PC-9 (cell line): ENCODE measurements at places on chromosomes 7 and 10. TPM values are rescaled to one million over a fixed set of nuclear protein-coding genes. Genes with fewer than 3 reads are reported as not detected.

DNA sequence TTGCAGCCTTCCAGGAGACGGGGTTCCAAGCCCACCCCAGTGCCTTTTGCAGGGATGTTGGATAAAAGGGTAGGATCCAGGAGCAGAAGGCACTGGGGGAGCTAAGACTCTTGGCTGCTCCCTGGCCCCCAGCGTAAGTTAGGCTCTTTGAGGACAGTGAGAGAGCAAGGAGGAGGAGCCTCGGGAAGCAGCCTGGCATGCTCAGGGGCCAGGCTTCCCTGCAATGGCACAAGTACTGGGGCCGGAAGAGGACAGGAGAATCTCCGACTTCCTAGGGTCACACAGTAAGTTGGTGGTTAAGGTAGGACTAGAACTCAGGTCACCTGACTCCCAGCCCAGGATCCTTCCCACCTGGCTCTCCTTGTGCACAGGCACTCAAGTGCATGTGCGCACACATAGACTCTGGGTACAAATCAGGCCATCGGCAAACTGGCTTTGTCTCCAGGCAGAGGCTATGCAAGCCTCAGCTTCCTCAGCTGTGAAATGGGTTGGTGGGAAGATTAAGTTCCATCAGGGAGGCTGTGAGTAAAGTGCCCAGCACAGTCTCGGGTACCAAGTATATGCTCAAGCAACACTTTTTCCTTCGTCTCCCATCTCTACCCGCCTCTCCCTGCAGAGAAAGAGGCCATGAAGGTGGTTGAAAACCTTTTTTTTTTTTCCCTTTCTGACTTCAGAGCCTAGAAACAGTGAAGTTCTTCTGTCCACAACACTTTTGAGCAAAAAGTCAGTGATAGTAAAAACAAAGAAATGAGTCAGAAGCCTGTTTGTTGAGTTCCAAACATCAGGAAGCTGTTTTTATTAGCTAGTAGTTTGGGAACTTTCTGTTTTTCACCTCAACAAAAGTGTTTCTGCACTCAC is 79.1 kb downstream of the NEURL1 start:
- DNase-seq = no peak
- H3K4me3 ChIP-seq = no peak overlapping the region
- H3K27me3 ChIP-seq = no peaks in the 10 kb centered on the region
- H3K4me1 ChIP-seq = peaks cover 7% of the 10 kb centered on the region

DNA sequence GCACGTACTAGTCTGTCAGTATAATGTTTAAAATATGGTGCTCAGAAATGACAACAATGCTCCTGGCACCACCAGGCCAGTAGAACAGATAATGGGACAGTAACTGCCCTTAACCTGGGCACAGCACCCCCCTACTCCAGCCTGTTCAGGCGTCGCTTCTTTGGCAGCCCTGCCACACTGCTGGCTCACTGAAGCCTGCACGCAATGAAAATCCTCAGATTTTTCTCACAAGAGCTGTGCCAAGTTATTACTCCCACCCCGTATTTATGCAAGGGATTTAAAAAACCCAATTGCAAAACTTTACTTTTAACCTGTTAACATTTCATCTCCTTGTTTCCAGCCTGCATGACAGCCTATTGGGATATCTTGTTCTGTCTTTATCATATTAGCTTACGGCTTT is 56.6 kb upstream of the LAMB1 start:
- no peaks in the 10 kb centered on the region for H3K27me3 ChIP-seq
- H3K4me1 ChIP-seq = peaks cover 4% of the 10 kb centered on the region; the same call in 1 of the 2 replicates
- no peaks in the 10 kb centered on the region for H3K36me3 ChIP-seq
- no peak overlapping the region for H3K27ac ChIP-seq
- no peak overlapping the region for H3K4me3 ChIP-seq

The TLX1 gene
- total RNA-seq = not detected in 2 replicates

The HTR7 gene
- 0.52 and 0.55 TPM in 2 replicates for total RNA-seq

The LMOD2 gene
- not detected in 2 replicates for total RNA-seq

DNA sequence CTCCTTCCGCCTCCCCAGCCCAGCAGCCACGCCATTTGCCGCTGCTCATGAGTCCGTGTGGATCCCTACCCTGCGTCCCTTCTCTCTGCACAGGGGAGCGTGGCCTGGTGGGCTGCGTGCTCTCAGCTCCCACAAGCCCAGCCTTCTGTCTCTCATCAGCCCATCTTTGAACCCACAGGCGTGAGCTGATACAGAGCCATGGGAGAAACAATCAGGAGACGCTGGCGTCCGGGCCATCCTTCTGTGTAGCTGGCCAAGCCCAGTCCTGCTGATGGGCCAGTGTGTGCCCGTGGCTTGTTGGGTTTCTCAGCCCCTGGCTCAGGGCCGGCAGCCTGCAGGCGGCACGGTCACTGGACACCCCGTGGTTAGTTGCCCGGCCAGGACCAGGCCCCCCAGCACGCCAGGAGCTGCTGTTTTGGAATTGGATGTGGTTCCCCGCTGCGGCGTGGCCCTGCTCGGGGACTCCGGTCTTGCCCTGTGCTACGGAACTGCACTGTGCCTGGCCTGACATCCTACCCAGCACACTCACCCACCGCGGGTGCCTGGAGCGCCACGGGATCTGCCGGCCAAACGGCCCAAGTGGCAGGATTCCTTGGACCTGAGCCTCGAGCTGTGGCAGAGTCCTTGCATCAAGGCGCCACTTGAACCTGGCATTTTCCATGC is 88.9 kb downstream of the ELFN1 start:
- H3K36me3 ChIP-seq = no peaks in the 10 kb centered on the region
- H3K27me3 ChIP-seq = peaks cover 48% of the 10 kb centered on the region
- no peaks in the 10 kb centered on the region for H3K4me1 ChIP-seq
- DNase-seq = no peak

GRCh38 chr7:19670806-19671205 is 38.0 kb downstream of the POLR1F start:
- H3K4me1 ChIP-seq = no peaks in the 10 kb centered on the region
- H3K27ac ChIP-seq = no peak overlapping the region
- DNase-seq = no peak
- no peaks in the 10 kb centered on the region for H3K27me3 ChIP-seq
- no peaks in the 10 kb centered on the region for H3K36me3 ChIP-seq
- H3K4me3 ChIP-seq = no peak overlapping the region

- peak; percentile 54 for DNase-seq
- no peaks in the 10 kb centered on the region for H3K36me3 ChIP-seq
- H3K4me1 ChIP-seq = peaks cover 44% of the 10 kb centered on the region
Measured at GRCh38 chr10:30431435-30431911, 2.5 kb upstream of the MAP3K8 start.

DNA sequence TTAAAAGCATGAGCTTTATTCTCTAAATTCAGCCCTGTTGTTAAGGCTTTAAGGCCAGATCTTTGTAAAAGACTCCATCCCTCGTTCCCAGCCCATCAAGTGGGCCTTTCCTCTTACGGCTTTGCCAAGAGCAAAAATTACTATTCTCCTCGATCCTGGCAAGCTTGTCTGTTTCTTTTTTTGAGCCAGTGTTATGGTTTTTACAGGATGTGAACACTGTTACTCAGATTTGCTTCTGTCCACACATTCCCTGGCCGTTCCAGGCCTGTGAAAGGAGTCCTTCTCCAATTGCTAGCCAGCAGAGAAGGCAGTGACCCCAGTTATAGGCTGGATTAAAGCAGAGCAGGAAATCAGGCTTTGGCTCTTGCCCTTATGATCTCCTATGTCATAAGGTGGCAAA is 47.0 kb upstream of the EPC1 start:
- no peak overlapping the region for H3K27ac ChIP-seq
- H3K27me3 ChIP-seq = no peaks in the 10 kb centered on the region
- H3K4me3 ChIP-seq = no peak overlapping the region
- no peaks in the 10 kb centered on the region for H3K36me3 ChIP-seq
- H3K4me1 ChIP-seq = no peaks in the 10 kb centered on the region
